ENCODE measurements at places on chromosomes 3 and 15.
A peak's percentile ranks its signal among the peaks of the same experiment; 100 is the strongest.

- peak; percentile 80 for DNase-seq
Observed at GRCh38 chr3:177781686-177782161, 584.4 kb upstream of the TBL1XR1 start.

GRCh38 chr3:119795849-119796248 is 13.9 kb downstream of the NR1I2 start:
- no peak for DNase-seq

DNA sequence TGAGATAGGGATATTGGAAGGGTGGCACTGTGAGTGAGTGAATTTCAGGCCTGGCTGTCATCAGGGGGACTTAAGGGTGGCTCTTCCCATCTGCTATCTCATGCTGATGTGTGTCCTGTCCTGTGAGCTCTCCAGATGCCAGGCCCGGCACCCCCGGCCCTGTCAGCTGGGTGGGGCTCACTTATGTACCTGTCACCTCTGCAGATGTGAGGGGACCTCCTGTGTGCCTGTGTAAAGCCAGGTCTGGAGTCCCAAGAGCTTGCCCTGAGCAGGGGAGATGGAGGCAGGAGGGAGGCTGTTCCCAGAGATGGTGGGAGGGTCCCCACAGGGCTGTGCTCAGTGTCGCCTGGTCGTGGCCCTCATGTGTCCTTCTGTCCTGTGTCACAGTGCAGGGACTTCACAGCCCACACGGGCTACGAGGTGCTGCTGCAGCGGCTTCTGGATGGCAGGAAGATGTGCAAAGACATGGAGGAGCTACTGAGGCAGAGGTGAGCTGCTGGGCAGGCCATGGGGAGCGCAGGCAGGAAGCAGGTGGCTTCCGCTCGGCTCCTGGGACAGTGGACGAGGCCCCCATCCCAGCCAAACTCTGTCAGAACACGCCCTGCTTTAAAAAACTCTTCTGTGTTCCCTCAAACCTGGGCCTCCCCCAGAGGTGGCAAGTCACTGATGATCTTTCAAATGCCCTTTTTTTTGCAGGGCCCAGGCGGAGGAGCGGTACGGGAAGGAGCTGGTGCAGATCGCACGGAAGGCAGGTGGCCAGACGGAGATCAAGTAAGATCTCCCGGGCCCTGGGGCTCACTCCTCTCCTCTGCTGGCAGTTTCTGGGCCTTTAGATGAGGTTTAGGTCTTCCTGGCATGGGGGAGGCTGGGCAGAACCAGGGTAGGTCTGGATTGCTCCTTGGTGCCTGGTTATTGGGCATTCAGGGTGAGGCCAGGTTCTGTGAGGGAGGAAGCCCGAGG is 23.1 kb downstream of the PSTPIP1 start:
- DNase-seq: no peak

DNA sequence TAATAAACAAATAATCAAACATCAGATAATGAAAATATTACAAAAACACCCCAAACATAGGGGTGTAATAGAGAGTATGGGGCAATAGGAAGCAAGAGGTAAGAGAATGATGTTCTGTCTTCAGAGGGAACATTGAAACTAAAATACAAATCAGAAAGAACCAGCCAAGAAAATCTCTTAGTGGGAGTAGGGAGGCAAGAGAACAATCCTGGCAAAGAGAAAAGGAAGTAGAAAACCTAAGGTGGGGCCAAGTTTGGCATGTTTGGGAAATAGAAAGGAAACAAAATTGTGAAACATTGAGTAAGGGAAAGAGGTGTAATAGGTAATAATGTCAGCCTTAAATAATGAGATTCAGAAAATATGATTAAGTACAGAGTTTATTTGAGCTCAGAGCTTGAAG is 467.1 kb downstream of the RBMS3 start:
- no peak for DNase-seq

DNA sequence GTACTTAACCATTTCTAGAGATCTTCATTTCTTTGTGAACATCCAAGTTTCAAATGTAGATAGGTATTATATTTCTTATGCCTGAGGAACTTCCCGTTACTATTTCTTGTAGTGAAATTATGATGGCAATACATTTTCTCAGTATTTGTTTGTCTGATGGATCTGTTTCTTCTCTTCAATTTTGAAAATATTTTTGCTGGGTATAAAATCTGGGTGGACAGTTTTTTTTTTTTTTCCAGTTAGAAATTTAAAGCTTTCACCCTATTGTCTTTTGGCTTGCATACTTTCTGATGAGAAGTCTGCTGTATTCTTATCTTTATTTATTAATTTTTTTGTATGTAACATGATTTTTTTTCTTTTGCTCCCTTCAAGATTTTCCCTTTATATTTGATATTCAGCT is 175.8 kb downstream of the SV2B start:
- no peak for DNase-seq

Data from suprapubic skin (tissue), 4 donors.